Mononuclear cell (primary cell): ENCODE measurements at places on chromosomes 7 and 10. TPM values are rescaled to one million over a fixed set of nuclear protein-coding genes. Genes with fewer than 3 reads are reported as not detected.

COL17A1 gene
- total RNA-seq: not detected

FAM241B gene
- not detected for total RNA-seq

JCAD gene
- 0.10 TPM for total RNA-seq

PNLIP gene
- total RNA-seq: not detected

ELFN1 gene
- under 0.01 TPM for total RNA-seq

TMEM273 gene
- total RNA-seq: 3.5 TPM

VSTM4 gene
- 0.10 TPM for total RNA-seq

HNRNPF gene
- 118 TPM for total RNA-seq

GDF2 gene
- not detected for total RNA-seq

SPDYE16 gene
- 0.10 TPM for total RNA-seq

PVRIG gene
- 13.9 TPM for total RNA-seq

LRRTM3 gene
- not detected for total RNA-seq

PLPP4 gene
- total RNA-seq: not detected

GNAT3 gene
- total RNA-seq: not detected

MYH16 gene
- total RNA-seq: not detected

LLCFC1 gene
- total RNA-seq: not detected

ST8SIA6 gene
- 1.3 TPM for total RNA-seq

CUZD1 gene
- total RNA-seq: 0.42 TPM

ATAD1 gene
- 63.8 TPM for total RNA-seq

HOXA1 gene
- total RNA-seq: 0.42 TPM

BMPER gene
- total RNA-seq: 0.21 TPM

CLCN1 gene
- total RNA-seq: 0.21 TPM

CRPPA gene
- total RNA-seq: 0.63 TPM

CCDC172 gene
- not detected for total RNA-seq

EZH2 gene
- total RNA-seq: 20.4 TPM

BCAP29 gene
- total RNA-seq: 26.7 TPM

CYP3A5 gene
- 0.10 TPM for total RNA-seq

EN2 gene
- total RNA-seq: not detected

LHFPL3 gene
- not detected for total RNA-seq

CH25H gene
- 0.63 TPM for total RNA-seq

JAKMIP3 gene
- total RNA-seq: 0.21 TPM

ASB10 gene
- not detected for total RNA-seq

CC2D2B gene
- 1.2 TPM for total RNA-seq

FAM237B gene
- not detected for total RNA-seq

FIGNL1 gene
- total RNA-seq: 18.4 TPM

CYP3A4 gene
- not detected for total RNA-seq

TFEC gene
- 7.8 TPM for total RNA-seq

GATA3 gene
- 7.3 TPM for total RNA-seq

AMZ1 gene
- total RNA-seq: 0.63 TPM

SSC4D gene
- not detected for total RNA-seq

GJD4 gene
- total RNA-seq: not detected

CALML3 gene
- not detected for total RNA-seq

WDR86 gene
- 3.9 TPM for total RNA-seq

PTN gene
- not detected for total RNA-seq

DBNL gene
- 100 TPM for total RNA-seq

GPR146 gene
- 4.3 TPM for total RNA-seq

GPER1 gene
- total RNA-seq: 0.42 TPM

FAM221A gene
- total RNA-seq: 4.4 TPM

CCZ1B gene
- 74.5 TPM for total RNA-seq

SAP25 gene
- total RNA-seq: 1.8 TPM

IDI2 gene
- not detected for total RNA-seq

SFTPA1 gene
- not detected for total RNA-seq
